Activated T-cell treated with anti-CD3 and anti-CD28 coated beads for 1 hour (primary cell): ENCODE measurements at places on chromosomes 2 and 18.

DNA sequence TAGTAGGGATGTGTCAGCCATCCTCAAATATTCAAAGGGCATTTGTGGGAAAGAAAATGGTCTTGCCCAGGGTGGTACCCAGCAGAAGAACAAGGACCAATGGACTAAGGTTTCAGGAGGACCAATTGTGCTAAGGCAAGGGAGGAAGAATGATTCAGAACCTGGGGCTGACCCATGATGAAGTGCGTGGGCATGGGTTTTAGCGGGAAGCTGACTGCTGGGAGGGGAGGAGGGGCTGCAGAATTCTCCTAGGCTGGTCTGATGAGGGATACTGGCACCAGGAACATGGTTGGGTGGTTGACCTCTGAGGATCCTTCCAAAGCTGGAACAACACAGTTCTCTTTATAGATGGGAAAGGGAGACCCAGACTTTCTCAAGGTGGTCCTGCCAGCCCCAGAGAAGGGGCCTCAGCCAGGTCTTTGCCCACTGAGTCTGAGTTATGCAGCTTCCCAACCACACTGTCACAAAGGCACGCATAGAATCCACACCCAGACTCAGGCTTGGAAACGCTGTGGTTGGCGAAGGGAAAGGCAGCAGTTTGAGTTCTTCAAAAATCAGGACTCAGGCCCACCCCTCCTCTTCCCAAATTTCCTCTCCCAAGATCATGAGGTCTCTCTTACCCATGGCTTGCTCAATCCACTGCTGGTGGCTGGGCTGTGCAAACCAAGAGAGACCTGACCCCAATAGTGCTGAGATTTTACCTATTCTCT is 37.3 kb downstream of the MARCO start:
- DNase-seq, result no peak

GRCh38 chr2:150548527-150548926 is 61.1 kb upstream of the RND3 start:
- DNase-seq, result no peak

DNA sequence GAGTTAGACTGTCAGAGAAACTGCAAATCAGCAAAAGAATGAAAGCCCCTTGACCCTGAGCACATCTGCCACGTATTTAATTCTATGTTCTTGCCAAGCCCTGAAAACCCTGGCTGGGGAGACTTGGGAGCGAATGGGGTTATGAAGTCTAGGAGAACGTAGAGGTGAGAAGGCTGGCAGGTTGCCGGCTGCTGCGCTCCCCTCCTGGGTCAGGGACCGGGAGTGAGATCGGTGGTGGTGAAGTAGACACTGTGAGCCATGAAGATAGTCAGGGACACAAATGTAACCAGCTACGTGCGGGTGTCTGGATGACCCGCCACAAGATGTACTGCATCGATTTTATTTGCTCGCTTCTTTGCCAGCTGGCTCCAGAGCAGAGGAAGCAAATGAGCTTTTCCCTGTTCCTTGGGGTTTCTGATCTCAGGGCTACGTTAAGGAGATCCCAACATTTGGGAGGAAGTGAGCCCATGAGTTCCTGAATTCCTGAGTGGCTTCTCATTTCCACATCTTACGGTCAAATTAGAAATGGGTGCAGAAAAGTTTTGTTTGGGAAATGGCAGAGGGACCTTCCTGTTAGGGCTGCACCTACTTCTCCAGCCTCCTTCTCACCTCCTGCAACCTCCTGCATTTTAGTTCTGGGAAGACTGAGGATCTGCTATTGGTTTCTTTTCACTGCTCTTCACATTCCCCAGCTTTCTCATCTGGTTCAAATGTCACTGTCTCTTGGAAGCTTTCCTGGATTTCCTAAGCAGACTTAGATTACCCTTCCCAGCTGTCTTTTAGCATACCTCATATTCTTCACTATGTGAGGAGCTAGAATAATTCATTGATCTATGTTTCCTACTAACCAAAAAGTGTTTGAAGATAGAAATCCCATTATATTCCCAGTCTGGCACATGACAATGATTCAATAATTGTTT is 360.6 kb downstream of the ZNF521 start:
- DNase-seq, result no peak

DNA sequence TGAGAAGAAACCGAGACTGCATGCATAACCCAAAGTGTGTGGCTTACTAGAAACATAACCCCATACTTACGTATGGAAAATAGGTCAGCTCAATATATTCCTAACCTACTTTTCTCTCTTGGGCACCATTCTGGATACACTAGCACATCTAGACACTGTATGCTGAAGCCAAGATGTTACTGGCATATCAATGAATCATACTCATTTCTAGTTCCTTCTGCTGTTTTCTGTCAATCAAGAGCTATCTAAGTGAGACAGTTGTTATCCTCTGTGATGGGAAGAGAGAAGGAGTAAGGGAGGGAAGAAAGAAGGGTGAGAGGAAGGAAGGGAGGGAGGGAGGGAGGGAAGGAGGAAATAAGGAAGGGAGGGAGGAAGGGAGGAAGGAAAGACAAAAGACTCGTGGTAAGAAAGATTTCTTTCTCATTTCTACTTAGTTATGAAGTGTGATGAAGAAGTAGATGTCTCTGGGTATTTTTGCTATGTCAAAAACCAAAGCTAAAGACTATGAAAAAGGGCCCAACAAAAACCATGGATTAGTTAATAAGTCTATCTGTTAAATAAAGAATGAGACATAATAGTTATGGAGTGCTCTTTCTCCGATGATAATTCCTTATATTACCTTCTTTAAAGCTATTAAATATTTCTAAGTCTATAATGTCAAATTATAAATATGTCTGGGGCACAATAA is 248.4 kb downstream of the ZNF521 start:
- no peak for DNase-seq

GRCh38 chr2:231613331-231613662 is 20.6 kb downstream of the TEX44 start:
- DNase-seq, result no peak
